ENCODE measurements at places on chromosomes 4 and X.

DNA sequence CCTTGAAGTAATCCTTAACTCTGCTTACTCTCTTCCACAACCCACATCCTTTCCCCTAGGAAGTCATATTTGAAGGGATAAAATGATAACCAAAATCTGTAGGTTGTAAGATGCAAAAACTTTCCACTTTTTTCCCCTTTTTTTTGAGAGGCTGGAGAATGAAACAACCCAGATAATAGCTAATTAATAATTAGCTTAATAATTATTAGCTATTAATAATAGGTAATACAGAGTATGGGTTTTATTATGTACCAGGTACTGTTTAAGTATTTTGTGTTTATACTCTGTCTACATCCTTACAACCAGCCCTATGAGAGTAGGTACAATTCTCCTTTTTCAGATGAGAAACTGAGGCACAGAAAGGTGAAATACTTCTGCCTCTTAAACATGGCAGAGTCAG lies 9.4 kb downstream of the GPR119 start:
- DNase-seq = no peak

GRCh38 chr4:86484241-86484640 lies 109.9 kb upstream of the PTPN13 start:
- DNase-seq = peak; percentile 14

DNA sequence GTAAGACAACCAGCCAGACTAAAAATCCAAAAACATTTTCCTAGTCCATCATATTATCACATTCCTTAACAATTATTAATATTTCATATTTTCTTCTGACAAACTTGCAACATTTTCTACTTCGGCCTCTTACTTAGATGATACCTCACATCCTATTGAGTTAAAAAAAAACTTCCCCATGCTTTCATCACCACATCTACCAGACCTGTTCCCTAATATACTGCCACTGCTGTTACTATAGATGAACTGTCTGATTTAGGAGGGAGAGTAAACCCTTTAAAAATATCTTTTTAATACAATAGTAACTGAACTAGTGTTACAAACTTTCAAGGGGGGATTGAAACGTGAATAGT lies 1.5 kb downstream of the FAM200B start:
- no peak for DNase-seq

GRCh38 chrX:12581546-12581945 lies 209.7 kb upstream of the PRPS2 start:
- no peak for DNase-seq

GRCh38 chr4:118410138-118410537 lies 57.3 kb upstream of the PRSS12 start:
- DNase-seq = no peak

- DNase-seq = no peak
Measured at GRCh38 chrX:50920132-50920531, 9.6 kb downstream of the BMP15 start.

DNA sequence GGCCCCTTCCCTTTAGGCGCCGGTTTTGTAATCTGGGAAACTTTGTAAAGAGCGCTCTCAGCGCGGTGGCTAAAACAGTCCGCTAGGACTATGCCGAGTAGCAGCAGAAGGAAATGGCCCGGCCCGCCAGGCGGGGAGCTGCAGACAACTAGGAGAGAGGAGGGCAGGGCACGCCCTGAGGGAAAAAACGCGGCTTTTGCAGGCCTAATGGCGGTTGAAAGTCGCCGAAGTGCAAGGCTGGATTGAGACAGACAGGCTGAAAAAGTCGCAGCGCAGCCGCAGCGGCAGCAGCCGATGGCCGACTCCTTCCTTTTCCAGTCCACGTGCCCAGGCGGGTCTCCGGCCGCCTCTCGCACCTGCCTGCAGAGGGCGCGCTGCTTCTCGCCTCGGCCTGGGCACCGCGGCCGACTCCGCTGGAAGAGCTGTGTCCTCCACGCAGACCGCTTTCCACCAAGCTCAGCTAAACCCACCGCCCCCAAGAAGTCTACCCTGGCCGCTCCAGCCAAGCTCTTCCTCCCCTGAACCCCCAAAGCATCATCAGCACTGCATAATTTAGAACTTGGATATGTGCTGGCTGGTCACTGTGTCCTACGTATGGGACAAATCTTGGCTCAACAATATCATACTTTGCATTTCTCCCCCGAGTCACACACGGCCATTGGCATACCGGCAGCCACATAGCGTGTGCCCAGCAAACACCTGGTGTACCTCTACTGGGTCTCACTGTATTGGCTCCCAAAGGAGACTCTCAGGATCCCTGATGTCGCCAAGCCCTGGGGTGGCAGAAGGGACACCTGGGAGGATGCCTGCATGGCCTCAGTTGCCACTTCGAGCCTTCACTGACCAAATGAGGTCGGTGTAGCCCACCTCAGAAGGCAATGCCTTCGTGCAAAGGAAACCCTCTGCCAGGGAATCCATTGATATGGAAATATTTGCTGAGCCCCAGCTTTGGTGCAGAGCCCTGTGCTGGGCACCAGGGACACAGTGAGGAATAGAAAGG lies 14.5 kb downstream of the SLC25A5 start:
- DNase-seq = peak; percentile 71

DNA sequence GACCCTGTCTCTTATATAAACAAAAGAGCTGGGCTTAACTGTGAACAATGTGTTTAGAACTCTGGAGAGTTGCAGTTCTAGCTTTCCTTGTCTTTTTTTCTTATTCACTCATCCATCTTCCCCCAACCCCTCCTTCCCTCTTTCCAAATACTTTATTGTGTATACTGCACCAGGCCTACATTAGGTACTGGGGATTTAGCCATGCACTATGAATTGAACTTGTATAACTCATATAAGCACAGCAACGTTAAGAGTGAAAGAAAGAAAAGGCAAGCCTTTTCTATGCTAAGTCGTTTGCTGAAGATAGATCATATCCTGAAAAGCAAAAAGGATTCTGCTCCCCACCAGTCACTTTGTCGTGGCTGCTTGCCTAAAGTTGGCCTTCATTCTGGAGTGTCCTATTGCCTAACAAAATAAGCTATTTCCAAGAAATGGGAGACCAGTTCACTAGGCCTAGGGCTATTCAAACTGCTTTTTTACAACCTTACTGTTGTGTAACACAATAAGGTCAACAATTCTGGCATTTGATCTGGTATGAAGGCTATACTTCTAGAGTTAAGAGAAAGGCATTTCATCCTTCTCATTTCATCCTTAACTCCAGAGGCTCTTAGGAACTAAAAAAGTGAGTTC lies 32.2 kb downstream of the CCNI start:
- DNase-seq = no peak

DNA sequence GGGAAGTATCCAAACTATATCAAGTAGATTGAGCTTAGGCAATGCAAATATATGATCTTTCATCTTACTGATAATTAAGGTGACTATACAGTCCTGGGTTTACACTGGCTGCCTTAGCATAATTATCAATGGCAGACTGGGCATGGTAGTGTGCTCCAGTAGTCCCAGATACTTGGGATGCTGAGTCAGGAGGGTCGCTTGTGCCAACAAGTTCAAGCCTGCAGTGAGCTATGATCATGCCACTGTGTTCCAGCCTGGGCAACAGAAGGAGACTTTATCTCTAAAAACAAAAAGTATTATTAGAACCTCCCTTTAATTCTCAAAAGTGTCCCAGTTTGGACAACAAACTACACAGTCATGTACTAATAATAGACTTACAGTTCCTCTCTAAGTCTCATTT lies 99.4 kb upstream of the RASGEF1B start:
- no peak for DNase-seq

DNA sequence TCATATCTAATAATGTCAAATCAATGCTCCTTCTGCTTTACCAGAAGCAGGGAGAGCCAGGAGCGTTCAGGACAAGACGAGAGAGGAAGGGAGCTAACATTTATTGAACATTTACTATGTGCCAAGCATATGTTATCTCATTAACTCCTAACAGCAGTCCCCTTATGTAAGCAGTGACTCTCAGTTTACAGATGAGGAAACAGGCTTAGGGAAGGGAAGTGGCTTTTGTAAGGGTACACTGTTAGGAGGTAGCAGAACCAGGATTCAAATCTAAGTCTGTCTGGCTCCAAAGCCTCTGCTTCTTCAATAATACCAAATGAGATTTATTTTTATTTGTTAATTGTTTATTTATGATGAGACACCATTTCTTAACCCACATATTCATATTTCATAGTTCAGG lies 2.6 kb upstream of the STARD8 start:
- no peak for DNase-seq

GRCh38 chr4:22869235-22869634 lies 176.5 kb downstream of the GBA3 start:
- DNase-seq = no peak

DNA sequence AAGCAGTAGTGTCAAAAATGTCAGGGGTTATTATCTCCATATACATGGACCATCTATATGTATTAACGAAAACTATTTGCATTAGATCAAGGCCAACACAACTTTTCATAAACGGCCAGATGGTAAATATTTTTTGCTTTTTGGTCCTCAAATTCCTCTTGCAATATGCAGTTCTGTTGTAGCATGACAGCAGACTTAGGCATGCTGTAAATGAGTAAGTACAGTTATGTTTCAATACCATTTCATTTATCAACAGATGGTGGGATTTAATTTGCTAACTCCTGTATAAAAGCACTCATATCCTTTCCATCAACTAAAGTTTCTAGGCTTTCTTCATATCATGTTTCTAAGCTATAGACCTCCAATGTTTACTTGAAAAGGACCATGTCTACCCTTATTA lies 208.1 kb downstream of the ANKRD50 start:
- DNase-seq = no peak

DNA sequence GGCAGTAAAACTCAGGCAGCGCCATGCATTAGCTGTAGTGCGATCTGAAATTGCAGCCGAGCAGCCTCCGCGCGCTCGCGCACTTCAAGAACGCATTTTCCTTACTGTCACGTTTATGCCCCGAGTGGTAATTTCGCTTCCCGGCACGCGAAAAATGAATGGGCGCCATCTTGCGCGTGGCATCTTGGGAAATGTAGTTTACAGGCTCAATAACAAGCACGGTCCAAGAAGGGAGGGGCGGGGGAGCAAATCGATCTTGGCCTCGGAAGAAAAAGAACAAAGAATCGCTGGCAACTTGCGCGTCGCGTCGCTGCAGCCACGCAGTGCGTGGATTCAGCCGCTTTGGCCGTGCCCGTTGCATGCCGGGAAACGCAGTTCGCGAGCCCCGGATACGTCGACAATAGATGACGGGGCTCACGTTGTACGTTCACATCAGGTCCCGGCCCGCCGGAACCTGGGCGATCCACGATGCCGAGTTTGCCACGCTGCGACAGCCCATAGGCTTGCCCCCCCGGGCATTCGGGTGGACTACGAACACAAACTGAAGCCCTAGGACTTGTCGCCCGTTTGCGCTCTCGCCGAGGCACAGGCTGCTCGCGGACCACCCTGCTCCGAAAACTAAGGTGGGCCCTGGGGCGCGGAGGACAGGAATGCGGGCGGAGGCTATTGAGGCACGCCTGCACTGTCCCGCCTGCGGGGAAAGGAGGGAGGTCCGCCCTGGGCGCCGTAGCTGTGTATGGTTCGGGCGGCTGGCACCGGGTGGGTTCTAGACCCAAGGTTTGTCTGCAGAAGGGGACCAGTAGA lies at the start of gene FTSJ1:
TSS of gene FTSJ1 (plus strand) at position 426 of the 804 bp plus-strand sequence. CDS start 1,849 bp downstream, outside the sequence.
- DNase-seq = peak; percentile 93

DNA sequence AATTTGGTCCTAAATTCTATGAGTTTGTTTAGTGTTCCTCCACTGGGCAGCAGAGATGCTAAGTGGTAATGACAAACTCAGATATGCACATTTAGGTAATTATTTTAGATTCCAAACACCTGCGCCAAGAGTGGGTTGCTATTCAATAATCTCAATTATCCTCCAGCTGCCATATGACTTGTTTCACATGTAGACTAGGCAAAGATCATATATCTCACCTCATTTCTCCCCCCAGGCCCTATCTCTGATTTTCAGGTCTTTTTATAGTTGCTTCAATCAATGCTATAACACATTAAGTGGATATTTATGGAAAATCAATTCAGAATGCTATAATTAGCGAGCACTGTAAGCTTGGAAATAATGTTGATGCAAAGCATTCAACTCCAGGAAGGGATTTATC lies 217.6 kb downstream of the KCTD8 start:
- DNase-seq = no peak

DNA sequence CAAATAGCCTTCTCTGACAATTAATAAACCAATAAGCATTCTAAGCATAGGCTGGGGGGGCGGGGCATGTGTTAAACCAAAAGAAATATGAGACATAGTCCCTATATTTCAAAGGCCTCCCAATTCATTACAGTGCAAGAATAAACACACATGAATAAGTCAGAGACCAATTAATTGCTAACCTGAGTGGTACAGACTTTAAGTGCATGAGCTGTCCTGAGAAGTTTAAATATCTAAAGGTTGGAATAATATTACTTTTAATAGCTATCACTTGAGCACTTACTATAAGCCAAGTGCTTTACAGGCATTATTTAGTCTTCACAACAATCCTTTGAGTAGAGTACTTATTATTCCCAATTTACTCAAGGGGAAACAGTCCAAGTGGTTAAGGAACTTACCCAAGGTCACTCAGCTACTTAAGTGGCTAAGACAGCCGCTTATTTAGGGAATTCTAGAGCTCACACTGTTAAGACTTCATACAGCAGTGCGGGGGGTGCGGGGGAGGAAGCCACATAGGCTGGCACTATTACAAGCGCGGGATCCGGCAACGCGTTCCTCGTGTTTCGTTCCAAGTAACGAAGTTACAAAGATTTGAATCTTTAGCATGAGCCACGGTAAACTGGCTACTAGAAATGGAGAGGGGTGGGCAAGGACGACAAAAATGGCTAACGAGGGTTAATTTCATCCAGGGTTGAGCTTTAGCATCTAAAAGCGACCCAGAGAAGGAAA lies 1.4 kb downstream of the THOC2 start:
- DNase-seq = peak; percentile 14

GRCh38 chr4:145177511-145177905 lies 2.9 kb downstream of the OTUD4 start:
- DNase-seq = peak; percentile 13

- no peak for DNase-seq
Measured at GRCh38 chr4:41361794-41362526, 105.2 kb downstream of the UCHL1 start.

GRCh38 chr4:142960126-142960525 lies 114.0 kb upstream of the INPP4B start:
- DNase-seq = no peak

GRCh38 chr4:8600686-8601085 lies 8.1 kb downstream of the CPZ start:
- DNase-seq = no peak

GRCh38 chrX:135477576-135477975 lies 42.9 kb upstream of the INTS6L start:
- DNase-seq = peak; percentile 46

DNA sequence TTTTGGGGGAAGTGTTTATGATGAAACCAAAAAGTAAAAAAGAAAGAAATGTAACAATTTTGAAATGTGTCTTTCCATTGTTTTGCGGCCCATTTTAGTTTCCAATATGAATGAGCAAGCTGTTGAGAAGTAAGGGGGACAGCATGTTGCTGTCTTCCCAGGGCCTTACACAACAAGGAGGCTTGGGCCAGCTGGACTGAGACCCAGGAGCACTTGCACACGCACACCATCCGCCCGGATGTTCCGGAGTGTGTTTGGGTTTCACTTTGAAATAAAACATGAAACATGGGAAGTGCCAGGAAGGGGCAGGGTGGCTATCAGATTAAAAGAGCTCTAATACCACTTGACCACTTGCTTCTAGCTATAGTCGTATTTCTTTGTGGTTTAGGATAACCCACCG lies 144.4 kb downstream of the NHS start:
- no peak for DNase-seq
